ENCODE measurements at places on chromosomes 11 and 22. TPM values are rescaled to one million over a fixed set of nuclear protein-coding genes. Genes with fewer than 3 reads are reported as not detected.

- no peak for DNase-seq
These were observed 51.9 kb downstream of the SLC1A2 start for GRCh38 chr11:35367491-35367890.

Gene NLRP14
- total RNA-seq: not detected

GRCh38 chr11:26090651-26091050, 241.3 kb upstream of the ANO3 start:
- DNase-seq: no peak

DNA sequence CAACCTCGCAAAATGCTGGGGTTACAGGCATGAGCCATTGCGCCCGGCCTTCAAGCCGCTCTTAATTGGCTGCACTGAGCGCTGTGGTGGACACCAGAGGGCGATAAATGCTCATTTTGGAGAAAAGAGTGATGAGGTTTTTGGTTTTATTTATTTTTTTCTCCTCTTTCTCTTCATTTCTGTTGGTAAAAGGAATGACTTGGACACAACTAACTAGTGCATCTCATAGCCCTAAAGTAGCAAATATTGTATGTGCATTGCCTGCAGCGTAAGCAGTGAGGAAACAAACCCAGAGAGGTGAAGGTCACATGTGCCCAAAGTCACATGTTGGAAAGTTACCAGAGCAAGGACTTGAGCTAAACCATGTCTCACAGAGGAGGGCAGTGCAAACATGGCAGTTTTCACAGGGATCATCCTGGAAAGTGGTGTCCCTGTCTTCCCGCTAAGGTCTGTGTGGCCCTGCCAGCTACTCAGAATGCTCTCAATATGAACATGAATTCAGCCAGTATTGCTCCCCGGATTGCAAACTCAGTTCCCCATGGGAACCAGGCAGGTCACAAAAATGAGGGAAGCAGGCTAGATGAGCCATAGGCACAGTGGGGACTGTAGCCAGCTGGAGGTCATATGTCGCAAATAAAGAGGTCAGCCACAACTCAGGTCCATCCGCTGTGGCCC, 8.6 kb upstream of the CD82 start:
- no peak for DNase-seq

DNA sequence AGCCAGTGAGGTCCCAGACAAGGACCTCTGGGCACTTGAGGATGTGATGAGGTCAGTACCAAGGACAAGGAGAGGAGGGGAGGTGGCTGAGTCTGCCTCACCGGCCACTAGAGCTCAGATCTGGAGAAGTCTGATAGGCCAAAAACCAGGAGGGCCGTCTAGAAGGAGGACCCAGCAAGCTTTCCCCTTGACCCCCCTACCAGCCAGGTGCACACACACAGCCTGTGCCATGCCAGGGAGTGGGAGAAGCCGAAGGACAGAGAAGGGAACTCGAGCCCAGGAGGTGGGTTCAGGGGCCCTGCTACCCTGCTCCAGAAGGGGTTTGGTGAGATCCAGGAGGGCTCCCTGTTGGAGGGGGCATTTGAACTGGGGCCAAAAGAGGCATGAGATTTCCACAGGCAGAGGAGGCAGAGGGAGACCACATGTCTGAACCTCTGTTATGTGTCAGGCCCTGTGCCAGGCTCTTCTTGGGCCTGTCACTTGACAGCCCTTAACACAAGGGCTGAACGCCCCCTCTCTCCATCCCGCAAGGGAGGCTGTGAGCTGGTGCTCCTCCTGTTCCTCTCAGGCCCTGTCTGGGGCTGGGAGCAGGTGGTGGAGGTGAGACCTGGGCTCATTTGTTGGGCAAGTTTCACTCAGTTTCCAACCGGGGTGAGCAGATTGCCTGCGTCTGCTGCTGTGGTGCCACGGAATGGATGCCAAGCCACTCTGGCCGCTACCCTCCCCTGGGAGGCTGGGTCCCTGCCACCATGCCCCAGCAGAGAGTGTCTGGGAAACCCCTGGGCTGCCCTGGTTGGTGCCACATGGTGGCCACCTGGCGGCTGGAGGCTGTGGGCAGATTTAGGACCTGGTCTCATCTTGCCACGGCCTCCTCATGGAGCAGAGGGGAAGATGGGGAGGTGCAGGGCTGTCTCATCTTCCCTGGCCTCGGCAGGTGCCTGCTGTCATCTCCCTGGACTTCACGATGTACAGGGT, 65.2 kb downstream of the MPPED1 start:
- no peak for DNase-seq

- no peak for DNase-seq
These were observed 371.2 kb downstream of the DYNC2H1 start for GRCh38 chr11:103480421-103480820.

Gene RIBC2
- total RNA-seq: not detected

DNA sequence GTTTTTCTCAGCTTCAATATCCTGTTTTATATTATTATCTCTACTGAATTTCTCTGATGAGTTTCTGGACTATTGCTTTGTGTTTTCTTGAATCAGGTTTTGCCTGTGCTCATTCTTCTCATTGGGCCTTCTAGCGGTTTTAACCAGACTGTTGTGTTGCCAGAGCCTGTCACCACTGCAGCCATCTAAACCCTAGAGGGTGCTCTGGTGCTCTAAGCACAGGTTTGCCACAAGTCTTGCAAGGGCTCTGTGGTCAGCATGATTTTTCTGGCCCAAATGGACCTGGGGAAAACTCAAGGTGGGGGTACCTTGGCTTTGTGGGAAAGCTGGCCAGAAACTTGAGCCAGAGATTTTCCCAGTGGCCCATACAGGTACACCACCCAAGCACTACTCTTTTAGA, 52.4 kb upstream of the TYR start:
- no peak for DNase-seq

Gene GGTLC3
- total RNA-seq: not detected

DNA sequence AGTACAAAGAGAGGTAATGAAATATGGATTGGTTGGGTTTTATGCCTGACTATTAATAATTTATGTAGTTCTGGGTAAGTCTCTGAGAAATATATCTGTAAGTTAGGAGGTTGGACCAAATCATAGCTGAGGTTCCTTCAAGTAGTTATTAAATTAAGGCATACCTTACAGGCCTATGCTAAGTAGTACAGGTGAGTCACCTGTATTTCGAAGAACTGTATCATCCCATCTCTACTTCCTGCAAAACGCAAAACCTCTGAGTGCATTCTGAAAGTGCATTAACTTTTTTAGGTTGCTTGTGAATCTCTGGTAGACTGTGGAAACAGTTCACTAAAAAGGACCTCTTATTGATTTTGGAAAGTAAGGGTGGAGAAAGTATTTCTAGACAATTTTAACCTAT, 37.1 kb downstream of the APOL5 start:
- DNase-seq: no peak

Gene MMP8
- 1.3 TPM for total RNA-seq

DNA sequence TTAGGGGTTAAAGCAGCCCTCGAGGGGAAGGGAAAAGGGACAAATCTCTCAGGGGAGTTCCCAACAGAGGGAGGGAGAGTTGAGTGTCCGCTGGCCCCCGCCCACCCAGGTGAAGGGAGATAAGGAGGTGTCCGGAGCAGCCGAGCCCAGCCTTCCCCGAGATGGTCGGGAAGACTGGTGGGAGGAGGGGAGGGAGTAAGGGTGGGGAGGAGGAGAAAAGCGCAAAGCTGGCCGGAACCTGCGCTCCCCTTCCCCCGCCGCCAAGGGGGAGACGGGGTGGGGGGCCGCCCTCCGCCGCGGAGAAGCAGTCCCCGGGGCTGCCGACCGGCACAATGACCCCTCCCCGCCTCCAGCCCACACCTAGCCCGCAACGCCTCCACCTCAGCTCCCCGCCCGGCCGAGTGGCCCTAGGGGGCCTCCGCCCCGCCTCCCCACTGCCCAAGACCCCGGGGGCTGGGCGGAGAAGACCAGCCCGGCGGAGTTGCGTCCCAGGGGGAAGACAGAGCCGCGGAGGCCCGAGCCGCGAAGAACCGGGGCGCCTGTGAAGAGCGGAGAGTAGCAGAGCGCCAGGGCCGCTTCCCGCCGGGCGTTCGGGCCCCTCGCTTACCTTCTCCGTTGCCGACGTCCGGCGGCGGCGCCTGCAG, 479 bp downstream of the RSF1 start:
- no peak for DNase-seq

- no peak for DNase-seq
These were observed 1327.0 kb downstream of the BRD1 start for GRCh38 chr22:48500471-48501230.

GRCh38 chr11:128689948-128690664, 3.8 kb upstream of the FLI1 start:
- DNase-seq: no peak

GRCh38 chr22:25563761-25564319, 635 bp upstream of the GRK3 start:
- no peak for DNase-seq
